ENCODE measurements at places on chromosomes 12 and 14.

DNA sequence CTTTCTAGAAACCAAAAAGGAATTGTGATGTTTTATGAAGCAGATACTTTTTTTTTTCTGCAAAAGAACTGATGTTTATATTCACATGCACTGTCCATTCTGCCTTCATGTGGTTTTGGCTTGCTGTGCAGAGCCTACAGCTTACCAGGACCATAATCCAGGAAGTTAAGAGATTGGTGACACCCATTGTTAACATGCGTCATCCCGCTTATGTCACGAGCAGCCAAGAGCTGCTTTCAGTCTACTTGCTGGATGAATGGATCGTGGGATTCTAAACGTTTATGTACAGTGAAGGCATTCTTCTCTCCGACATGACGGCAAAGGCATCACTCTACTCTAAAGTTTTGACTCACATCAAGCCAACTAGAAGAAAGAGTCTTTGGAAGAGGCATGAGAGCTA lies 76.6 kb downstream of the PAX9 start:
- DNase-seq, result no peak

DNA sequence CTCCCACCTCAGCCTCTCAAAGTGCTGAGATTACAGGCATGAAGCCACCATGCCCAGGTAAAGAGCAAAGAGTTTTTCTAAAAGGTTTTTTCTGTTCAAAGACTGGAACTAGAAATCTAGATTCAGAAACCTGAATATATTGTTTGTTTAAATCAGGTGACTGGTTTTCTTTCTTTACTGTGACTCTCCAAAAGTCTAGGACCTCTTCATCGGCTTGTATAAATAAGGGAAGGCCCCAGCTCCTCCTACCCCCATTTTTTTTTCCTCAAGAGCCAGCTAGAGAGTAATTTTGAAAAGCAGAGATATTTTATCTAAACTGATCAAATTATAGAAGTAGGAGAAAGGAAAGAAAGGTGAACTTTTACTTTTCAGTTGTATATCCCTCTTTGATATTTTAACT lies 48.0 kb downstream of the TMEM116 start:
- DNase-seq, result no peak

- no peak for DNase-seq
Observed at GRCh38 chr14:52910572-52910971, 40.3 kb downstream of the FERMT2 start.

DNA sequence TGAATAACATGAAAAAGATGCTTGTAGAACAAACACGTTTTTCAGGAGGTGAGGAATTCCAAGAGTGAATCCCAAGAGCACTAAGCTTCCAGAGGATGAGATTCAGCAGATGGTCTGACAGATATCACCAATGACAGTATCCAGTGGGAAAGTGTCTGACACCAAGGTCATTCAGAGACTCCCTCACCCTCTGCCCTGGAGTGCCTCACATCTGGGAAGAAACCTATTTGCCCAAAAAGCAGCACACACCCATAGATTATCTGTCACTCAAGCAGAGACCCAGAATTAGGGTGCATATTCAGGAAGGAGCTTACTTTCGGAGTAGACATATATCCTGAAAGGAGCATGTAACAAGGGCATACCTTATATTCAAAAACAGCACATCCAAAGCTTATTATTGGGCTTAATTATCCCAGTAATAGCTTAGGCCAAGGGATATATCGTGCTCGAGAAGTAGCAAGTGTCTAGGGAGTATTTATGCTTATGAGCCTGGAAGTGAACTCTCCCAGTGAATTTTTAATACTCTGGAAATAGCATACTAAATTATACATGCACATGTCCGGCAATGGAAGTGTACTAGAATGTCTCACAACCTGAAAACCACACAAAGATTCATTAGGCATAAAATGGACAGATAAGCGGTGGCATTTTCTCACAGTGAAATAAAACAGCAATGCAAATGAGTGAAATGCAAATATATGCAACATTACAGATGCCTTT lies 998.1 kb upstream of the TMEM132C start:
- peak; percentile 30 for DNase-seq

DNA sequence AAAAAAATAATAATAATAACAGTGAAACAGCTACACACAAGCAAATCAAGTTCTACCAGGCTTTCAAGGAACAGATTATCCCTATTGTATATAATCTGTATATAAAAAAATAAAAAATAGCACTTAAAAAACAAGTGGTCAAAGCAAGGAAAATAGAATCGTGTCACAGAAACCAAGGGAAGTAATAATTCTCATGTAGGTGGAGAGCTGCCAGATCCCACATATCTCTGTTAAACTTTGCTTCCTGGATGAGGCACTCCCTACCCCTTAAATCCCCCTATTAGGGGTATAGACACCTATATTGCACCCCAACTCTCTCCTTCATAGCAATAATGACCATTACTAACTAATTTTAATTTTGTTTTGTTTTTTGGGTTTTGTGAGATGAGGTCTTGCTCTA lies 4.4 kb upstream of the CD27 start:
- no peak for DNase-seq

DNA sequence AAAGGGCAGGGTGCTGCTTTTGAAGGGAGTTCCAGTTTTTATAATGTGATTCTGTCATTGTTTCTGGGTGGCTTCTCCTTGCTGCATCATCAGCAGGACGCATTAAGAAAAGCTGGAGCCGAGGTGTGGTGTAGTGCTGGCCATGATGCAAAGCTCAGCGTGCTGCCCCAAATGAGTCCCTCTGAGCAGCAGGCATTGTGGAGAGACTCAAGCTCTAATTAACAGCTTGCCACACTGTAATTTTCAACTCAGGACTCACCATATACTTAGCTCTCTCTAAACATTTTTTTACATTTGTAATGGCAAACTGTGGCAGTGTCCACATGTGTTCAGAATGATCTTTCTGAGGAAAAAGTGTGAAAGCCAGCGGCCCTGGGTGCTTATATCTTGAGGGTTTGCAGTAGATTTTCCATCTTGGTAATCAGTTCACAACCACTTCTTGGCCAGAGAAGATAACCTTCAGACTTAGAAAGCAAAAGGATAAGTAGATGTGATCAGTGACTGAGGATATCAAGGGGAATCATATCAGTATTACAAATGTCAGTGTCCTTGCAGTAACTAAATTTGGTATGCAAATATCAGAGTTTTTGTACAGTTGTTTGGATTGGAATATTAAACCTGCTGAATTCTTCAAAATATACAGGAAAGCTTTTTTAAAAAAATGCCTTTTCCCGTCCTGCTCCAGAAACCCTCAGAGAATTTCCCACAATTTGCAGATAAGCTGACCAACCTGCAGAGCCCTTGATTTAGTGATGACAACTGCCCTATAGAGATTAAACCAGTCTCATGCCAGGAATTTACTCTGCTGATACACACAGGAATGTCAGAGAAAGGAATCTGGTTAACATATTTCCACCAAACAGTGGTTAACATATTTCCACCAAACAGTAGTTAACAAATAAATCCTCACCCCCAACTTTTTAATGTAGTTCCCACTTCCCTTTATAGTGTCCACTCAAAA lies 63.6 kb downstream of the DAAM1 start:
- DNase-seq, result no peak

GRCh38 chr14:90356925-90357324 lies 25.2 kb upstream of the NRDE2 start:
- DNase-seq, result no peak

DNA sequence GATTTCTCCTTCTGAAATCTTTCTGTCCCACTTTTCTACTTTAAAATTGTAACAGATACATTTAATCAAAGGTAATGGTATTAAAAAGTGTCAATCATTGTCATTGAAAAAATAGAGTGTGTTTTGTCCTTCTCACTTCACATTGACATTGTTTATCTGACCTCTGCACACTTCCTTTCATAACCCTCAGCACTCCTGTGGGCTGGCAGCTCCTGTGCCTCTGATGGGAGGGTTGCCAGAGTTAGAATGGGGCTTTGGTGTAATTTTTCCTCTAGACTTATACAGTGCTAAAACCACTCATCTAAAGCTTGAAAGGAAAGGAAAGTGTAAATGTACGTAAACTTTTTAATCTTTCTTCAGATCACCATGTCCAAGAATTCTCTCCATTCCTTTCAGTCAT lies 23.7 kb downstream of the KCNA1 start:
- no peak for DNase-seq

DNA sequence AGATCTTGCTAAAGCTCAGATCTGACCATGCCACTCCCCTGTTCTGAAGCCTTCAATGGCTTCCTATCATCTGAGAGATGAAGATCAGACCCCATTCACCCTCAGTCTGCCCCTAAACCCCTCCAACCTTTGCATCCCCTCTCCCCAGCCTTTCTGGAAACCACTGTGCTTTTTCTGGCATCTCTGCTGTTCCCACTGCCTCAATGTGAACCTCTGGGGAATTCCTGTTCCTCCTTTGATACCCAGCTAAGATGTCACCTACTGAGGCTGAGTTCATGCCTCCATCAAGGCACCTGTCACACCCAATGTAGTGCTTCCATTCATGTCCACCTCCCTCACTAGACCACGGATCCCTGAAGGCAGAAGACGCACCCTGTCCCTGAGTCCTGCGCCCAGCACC lies 19.3 kb downstream of the CYP46A1 start:
- no peak for DNase-seq

DNA sequence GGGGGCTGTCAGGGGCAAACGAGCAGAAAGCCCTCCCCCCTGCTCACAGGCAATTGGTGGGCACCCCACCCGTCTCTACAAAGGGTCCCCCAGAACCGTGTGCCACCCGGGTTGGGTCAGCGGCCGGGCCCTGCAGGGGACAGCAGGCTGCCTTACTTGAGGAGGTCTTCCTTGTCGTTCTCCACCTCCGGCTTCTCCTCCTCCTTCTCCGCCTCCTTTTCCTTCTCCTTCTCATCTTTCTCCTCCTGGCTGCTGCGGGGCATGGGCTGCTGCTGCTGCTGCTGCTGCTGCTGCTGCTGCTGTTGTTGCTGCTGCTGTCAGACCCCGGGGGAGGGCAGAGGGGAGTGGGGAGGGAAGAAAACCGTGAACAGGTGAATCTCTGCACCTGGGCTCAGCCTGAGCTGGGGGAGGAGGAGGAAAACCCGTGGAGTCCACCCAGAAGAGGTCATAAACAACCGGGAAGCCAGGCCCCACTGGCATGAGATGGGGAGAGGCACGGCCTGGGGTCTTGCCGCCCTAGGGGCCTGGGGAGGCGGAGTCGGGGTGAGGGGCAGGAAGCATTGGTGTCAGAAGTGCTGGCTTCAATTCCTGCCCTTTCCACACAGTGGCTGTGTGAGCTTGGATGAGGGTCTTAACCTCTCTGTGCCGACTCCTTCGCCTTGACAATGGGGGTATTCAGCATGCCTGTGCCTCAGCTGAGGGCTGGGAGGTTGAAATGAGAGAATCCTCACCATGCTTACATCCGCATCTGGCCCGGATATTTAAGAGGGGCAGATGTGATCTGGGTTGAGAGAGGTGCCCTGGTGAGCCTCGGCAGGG lies 107.6 kb downstream of the RFLNA start:
- DNase-seq, result no peak
